ENCODE measurements at places on chromosomes 6 and 20.

DNA sequence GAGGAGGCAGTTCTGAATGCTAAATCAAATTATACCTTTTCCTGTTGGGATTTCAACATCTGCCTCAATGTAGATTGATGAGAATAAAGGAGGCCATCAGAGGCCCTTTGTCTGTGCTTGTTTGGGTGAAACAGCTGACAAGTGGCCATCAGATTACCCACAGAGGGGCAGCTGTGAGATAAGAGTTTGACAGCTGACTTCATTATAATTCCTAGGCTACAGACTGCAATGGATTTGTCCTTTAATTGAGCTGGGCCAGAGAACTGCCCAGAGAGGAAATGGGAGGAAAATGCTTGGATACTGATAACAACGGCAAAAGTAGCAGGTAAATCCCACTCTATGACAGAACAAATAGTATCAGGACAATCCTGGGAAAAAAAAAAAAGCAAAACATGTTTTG is 649.4 kb downstream of the HDGFL1 start:
- peak; percentile 29 for DNase-seq
- H3K27ac ChIP-seq: no peak overlapping the region
- no peaks in the 10 kb centered on the region for H3K36me3 ChIP-seq
- no peaks in the 10 kb centered on the region for H3K27me3 ChIP-seq
- no peaks in the 10 kb centered on the region for H3K4me1 ChIP-seq

DNA sequence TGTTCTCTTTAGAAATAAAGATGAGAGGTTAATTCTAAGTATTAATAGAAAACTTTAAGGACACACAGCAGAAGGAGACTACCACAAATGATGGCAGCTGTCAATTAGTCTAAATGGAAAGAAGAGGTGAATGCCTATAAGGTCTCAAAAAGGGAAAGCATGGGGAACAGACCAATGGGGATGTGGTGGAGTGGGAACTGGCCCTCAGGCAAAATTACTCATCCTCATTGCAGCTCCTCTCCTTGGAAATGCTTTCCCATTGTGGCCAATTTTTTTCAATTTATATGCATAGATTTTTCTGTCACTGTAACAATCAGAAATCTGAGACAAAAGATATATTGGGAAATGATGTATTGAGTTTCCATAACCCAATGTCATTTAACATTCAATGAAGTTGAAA is 222.9 kb upstream of the DEFB112 start:
- H3K27ac ChIP-seq: no peak overlapping the region
- no peaks in the 10 kb centered on the region for H3K36me3 ChIP-seq
- H3K27me3 ChIP-seq: no peaks in the 10 kb centered on the region
- H3K4me1 ChIP-seq: no peaks in the 10 kb centered on the region
- no peak for DNase-seq

GRCh38 chr20:3778976-3779375 is 2.3 kb downstream of the SPEF1 start:
- H3K27me3 ChIP-seq: peaks cover 8% of the 10 kb centered on the region
- peaks cover 15% of the 10 kb centered on the region for H3K4me1 ChIP-seq
- H3K27ac ChIP-seq: no peak overlapping the region
- no peak for DNase-seq

- no peak overlapping the region for H3K4me3 ChIP-seq
- no peaks in the 10 kb centered on the region for H3K27me3 ChIP-seq
- H3K36me3 ChIP-seq: no peaks in the 10 kb centered on the region
- no peak overlapping the region for H3K27ac ChIP-seq
Observed at GRCh38 chr6:138001750-138002349, 105.4 kb downstream of the PERP start.

GRCh38 chr6:170296423-170296745 is 5.5 kb upstream of the DLL1 start:
- no peak overlapping the region for H3K27ac ChIP-seq
- peaks cover 59% of the 10 kb centered on the region for H3K27me3 ChIP-seq
- H3K36me3 ChIP-seq: no peaks in the 10 kb centered on the region
- peaks cover 14% of the 10 kb centered on the region for H3K4me1 ChIP-seq

DNA sequence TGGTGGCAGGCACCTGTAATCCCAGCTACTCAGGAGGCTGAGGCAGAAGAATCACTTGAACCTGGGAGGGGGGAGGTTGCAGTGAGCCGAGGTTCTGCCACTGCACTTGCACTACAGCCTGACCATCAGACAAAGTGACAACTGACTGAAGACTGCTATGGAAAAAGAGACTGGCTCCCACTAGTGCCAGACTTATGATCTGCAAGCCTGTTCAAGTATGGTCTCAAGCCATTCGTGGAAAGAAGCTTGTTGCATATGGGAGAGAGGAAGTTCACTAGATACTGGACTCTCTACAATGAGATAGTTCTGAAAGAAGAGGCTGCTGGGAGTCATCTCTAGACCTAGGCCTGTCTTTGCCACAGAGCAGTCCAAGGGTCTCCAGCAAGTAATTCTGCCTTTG is 26.7 kb downstream of the MDN1 start:
- no peaks in the 10 kb centered on the region for H3K27me3 ChIP-seq
- H3K27ac ChIP-seq: no peak overlapping the region
- peaks cover 5% of the 10 kb centered on the region for H3K36me3 ChIP-seq
- H3K4me3 ChIP-seq: no peak overlapping the region
- H3K4me1 ChIP-seq: no peaks in the 10 kb centered on the region

- H3K27me3 ChIP-seq: no peaks in the 10 kb centered on the region
- peaks cover 97% of the 10 kb centered on the region for H3K4me1 ChIP-seq
Observed at GRCh38 chr6:7901780-7902179, 8.8 kb downstream of the TXNDC5 start.

- no peak overlapping the region for H3K4me3 ChIP-seq
- no peaks in the 10 kb centered on the region for H3K4me1 ChIP-seq
- no peak overlapping the region for H3K27ac ChIP-seq
- H3K27me3 ChIP-seq: no peaks in the 10 kb centered on the region
Observed at GRCh38 chr20:50274570-50275430, 84.2 kb downstream of the CEBPB start.

DNA sequence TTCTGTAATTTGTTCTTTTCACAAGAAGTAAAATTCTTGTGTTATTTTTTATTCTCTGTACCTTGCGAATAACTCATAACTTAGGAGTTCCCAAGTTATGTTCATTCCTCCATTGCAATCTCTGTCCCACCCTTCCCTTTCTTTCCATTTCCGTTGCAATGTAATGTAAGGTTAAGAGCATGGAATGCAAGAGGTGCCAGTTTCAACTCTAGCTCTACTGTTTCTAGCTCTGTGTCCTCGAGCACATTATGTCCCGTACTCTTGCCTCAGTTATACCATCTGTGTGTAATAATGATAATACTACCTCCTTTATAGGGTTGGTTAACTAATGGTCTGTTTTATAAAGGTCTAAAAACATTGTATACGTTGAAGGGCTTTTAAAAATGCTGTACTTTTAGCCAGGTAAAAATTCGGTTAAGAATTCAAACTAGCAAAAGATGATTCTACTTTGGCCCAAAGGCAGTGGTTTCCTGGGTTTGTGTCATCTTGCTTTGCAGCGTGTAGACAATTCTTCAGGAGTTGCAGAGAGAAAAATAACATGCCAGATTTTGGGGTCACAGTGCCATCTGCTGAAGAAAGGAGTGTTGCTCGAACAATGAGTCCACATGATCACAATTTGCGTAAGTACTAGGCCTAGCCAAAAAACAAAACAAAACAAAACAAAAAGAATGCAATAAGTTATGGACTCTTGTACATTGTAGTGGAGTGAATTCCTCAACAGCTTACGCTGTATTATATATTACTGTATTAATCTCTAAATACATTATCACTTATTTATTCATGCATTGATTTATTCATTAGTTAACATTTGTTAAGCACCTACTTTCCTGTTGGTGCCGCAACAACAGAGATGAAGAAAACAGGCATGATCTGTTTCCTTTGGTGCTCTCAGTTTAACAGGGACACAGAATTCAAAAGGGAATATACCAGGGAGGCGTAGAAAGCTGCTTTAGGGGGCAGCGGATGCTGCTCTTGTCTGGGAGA is 10.0 kb upstream of the PFDN4 start:
- no peak overlapping the region for H3K4me3 ChIP-seq
- H3K4me1 ChIP-seq: no peaks in the 10 kb centered on the region
- no peaks in the 10 kb centered on the region for H3K27me3 ChIP-seq
- H3K36me3 ChIP-seq: no peaks in the 10 kb centered on the region

DNA sequence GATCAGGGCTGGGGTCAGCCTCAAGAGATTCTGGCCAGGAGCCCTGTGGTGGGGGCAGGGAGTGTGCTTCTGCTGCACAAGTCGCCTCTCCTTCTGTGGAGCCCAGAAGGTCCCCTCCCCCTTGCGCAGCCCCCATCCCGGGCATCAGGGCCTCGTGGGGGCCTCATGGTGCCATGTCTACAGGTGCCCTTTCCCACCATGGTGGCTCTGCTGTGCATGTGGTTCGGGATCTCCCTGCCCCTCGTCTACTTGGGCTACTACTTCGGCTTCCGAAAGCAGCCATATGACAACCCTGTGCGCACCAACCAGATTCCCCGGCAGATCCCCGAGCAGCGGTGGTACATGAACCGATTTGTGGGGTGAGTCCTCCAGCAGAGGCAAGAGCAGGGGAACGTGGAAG is 48.1 kb downstream of the TM9SF4 start:
- H3K4me1 ChIP-seq: peaks cover 20% of the 10 kb centered on the region
- peaks cover 34% of the 10 kb centered on the region for H3K36me3 ChIP-seq
- H3K4me3 ChIP-seq: no peak overlapping the region

DNA sequence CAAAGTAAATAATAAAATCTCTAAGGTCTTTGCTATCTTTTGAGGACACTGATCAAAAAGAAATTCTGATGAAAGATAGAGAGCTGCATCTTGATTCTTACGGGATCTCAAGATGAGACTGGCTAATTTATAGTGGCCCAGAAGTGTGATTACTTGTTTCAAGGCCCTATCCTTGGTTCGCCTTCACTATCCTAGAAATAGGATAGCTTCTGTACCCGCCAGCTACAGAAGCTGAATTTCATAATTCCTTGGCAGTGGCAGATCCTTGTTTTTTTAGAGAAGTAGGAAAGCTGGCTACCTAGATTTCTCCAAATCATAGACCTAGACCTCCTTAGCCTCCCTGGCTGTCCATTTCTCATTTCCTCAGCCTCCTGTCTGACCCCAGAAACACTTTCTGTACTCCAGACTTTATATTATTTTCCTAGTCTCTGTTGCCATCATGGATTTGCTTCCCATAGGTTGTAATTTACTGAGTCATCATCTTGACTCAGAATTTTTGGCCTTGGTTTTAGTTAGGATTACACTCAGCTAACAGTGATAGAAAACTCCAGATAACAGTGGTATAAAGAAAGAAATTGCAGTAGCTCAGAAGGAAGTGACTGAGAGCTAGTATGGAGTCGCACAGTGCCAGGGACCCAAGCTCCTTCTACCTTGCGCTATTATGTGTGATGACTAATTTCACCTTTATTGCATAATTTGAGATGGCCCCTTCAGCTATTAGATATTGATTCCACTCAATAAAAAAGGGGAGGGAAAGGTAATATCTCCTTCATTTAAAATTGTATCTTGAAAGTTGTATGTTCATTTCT is 27.7 kb downstream of the PHF3 start:
- no peak overlapping the region for H3K4me3 ChIP-seq
- peak overlapping the region; percentile 40 for H3K27ac ChIP-seq
- H3K27me3 ChIP-seq: no peaks in the 10 kb centered on the region
- H3K4me1 ChIP-seq: peaks cover 15% of the 10 kb centered on the region
- peak; percentile 69 for DNase-seq

GRCh38 chr20:49724408-49725223 is 10.9 kb upstream of the B4GALT5 start:
- peaks cover 10% of the 10 kb centered on the region for H3K4me1 ChIP-seq
- H3K27ac ChIP-seq: peak overlapping the region; percentile 47
- no peak overlapping the region for H3K4me3 ChIP-seq

- no peak overlapping the region for H3K4me3 ChIP-seq
- H3K27ac ChIP-seq: no peak overlapping the region
- H3K27me3 ChIP-seq: peaks cover 4% of the 10 kb centered on the region
Observed at GRCh38 chr20:56439771-56440291, 27.8 kb downstream of the CASS4 start.

DNA sequence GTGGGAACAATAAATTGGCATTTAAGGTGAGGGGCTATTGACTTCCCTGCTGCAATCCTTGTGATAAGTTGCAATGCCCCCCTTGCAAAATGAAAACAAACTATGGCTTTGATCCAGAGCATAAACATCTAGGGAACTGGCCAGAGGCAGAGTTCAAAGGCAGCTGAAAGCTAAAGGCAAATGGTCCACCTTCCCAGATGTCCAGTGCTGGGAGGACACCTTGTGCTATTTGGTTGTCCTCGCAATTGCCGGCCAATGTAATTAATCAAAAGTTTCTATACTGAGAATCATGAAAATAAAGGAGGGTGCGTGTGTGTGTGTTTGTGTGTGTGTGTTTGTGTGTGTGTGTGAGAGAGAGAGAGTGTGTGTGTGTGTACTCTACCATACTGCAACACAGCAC is 337.4 kb downstream of the CBLN4 start:
- no peaks in the 10 kb centered on the region for H3K4me1 ChIP-seq
- no peaks in the 10 kb centered on the region for H3K27me3 ChIP-seq
- H3K4me3 ChIP-seq: no peak overlapping the region
- no peaks in the 10 kb centered on the region for H3K36me3 ChIP-seq

DNA sequence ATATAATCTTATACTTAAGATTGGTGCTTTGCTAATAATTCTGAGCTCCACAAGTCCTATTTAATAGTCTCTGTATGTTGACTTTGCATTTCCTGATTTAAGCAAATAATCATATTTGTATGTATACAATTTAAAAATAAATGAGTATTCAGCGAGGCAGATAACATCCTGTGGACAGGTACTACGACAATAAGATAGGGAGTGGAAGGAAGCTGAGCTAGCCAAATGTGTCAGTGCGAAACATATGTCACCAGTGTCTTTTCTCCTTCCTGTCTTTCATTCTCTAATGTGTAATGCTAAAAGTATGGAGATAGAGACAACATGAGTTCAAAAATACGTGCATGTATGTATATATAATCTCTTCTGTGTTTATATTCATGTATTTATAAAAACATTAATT is 359.6 kb upstream of the KCNQ5 start:
- H3K36me3 ChIP-seq: no peaks in the 10 kb centered on the region
- no peaks in the 10 kb centered on the region for H3K27me3 ChIP-seq
- H3K27ac ChIP-seq: no peak overlapping the region
- DNase-seq: peak; percentile 45
- H3K4me3 ChIP-seq: no peak overlapping the region

DNA sequence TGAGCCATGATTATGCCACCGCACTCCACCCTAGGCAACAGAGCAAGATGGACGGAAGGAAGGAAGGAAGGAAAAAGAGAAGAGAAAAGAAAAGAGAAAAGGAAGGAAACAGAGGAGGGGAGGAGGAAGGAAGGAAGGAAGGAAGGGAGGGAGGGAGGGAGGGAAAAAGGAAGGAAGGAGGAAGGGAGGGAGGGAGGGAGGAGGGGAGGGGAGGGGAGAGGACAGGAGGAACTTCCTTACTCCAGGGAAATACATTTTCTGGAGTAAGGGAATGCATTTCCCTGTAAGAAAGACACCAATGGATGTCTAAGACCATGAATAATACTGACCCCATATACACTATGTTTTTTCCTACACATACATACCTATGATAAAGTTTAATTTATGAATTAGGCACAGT is 93.2 kb upstream of the NFATC2 start:
- no peak for DNase-seq
- no peaks in the 10 kb centered on the region for H3K36me3 ChIP-seq
- H3K27ac ChIP-seq: no peak overlapping the region
- H3K27me3 ChIP-seq: no peaks in the 10 kb centered on the region
- peaks cover 19% of the 10 kb centered on the region for H3K4me1 ChIP-seq

Data from endothelial cell of umbilical vein (primary cell).